ENCODE measurements at places on chromosomes 12 and 14. TPM values are rescaled to one million over a fixed set of nuclear protein-coding genes. Genes with fewer than 3 reads are reported as not detected.

DNA sequence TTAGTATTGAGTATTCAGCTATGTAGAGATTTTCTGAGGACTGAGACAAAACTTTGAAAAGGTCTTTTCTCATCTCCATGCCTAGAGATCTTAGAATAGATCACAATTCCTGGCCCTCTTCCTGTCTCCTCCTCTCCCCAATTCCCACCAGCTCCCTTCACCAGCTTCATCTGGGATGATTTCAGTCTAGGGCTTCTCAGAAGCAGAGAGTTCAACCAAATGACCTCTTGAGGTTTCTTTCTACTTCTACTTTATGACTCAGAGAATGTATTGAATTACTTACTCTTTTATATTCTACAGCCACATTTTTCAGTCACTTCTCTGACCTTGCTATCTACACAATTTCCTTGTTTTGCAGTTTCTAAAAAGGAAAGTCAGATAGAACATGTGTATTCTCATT, 19.4 kb upstream of the SNX6 start:
- no peak for DNase-seq

DNA sequence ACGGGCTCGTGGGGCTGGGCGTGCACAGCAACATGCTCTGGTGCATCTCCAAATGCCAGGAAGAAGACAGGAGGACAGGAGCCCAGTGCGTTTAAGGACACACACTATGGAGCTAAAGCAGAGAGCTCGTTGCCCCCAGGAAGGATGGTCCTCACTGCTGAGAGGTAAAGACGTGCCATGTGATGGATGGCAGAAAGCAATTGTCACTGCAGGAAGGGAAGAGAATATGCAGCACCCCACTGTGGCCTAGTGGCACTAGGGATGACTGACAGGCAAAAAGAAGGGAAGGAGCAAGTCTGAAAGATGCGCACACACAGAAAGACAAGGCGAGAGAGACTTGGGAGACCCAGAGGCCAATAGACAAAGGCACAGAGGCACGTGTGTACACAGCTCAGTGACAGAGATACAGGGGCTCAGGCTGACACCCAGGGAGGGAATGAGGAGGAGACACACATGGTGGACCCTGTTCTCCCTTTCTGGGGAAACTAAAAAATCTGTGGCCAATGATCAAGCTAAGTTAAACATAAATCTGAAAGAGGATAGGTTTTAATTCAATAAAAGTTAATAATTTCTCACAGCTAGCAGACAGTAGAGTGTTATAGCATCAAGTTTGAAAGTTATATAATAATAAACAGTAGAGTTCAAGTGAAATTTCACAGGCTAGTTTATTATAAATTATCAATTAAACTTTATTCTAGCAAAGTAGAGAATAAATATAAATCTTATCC, 78.8 kb downstream of the CRACR2A start:
- DNase-seq = no peak

- no peak for DNase-seq
These were observed 4.8 kb downstream of the SLC41A2 start for GRCh38 chr12:104953323-104953722.

DNA sequence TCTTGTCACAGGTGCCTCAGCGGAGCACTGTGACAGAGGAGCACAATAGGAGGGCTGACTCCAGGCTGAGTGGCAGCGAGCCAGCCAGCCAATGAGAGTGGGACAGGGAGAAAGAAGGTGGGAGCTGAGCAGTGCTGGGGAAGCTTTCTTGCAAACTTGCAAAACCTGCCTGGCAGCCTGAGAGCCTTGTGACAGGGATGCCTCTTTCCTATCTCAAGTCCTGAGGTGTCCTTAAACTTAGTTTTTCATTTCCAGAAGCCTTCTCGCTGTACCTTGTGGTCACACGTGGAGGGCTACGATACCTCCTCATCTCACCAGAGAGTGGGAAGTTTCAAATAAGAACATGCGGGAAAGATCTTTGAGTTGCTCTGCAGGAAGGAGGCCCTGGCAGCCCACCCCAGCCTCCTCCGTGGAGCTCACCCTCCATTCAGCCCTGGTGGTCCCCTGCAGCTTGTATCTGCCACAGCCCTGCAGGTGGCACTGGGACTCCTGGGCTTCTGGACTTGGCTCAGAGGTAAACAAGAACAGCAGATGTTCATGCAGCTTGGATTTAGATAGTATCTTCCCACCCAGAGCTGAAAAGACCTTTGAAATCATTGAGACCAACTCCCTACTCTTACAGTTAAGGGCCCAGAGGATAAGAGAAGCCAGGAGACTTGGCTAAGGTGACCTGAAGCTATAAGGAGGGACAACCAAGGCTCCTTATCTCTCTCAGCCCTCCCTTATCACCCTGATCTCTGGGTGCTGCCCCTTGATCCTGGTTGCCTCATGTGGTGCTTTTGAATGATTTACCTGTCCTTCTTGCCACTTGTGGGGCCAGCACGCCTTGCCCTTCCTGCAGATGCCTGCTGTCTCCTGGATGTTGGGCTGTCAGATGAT, 153.5 kb upstream of the MAX start:
- peak; percentile 84 for DNase-seq

- no peak for DNase-seq
These were observed 298.9 kb downstream of the PCNX1 start for GRCh38 chr14:71206123-71206522.

- DNase-seq = no peak
These were observed 14.9 kb upstream of the SCFD1 start for GRCh38 chr14:30607156-30607780.

- DNase-seq = no peak
These were observed 22.2 kb upstream of the OVCH1 start for GRCh38 chr12:29519585-29520182.

DNA sequence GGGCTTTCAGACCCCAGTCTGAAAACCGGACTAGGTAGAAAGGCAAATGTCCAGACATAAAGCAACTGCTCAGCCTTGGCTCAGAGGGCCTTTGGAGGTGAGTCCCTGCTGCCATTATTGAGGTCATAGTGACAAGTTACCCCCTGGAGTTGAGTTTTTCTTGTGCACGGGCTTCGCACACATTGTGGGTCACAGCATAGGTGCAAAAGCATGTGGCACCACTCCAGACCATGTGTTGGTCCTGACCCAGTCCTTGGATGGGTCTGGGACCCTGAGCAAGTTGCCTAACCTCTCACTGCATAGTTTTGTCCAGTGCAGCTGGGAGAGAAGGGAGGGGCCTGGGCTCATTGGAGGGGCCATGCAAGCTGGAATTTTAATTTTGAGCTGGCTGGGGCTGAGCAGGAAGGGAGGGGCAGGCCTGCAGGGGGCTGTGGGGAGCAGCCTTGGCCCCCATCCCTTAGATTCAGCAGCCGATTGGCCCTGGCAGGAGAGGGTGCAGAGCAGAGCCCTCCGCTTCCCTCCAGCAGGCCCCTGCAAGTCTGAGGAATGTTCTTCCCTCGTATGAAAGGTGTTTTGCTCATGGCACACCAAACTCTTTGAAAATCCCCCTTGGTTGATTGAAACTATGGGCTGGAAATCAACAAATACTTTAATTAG, 4.2 kb upstream of the KRT5 start:
- no peak for DNase-seq

- DNase-seq = no peak
These were observed 67.3 kb downstream of the KCNK10 start for GRCh38 chr14:88255798-88256197.

DNA sequence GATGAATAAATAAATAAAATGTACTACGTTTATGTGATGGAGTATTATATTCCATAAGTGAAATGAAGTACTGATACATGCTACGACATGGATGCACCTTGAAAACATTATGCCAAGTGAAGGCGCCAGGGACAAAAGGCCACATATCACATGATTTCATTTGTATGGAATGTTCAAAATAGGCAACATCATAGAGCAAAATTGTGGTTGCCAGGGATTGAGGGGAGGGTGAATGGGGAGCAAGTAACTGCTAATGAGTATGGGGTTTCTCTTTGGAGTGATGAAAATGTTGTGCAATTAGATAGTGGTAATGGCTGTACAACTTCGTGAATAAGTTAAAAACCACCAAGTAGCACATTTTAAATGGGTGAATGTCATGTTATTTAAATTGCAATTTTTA, 132.8 kb downstream of the SLC38A4 start:
- DNase-seq = no peak

DNA sequence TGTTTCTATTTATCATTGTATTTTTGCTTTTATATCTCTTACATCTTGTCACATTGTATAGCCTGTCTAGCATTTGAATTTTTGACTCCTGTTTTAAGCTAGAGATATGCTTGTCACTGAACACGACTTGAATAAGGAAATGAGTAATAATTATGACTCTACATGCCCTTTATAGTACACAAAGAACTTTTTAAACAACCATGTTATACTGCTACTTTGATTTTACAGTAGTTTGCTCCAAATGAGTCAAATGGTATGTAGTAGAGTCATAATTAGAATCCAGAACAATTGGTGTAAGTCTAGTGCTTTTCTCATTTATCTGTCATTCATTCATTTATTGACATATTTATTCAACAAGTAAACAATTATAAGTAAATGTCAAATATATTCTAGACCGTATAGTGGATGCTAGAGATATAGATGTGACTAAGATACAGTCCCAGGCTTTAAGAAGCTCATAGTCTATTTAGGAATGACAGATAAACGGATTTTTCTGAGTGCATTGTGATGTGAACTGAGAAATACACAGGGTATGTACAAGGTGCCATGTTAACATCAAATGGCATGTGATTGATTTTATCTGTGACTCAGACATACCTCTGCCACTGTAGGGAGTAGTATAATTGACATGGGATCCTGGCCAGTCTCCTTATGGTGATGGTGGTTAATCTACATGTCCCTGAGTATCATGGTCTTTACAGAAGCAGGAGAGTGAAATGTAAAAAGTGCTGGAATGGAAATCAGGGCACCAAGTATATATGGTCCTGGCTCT, 799.7 kb downstream of the DIO2 start:
- no peak for DNase-seq

GRCh38 chr12:46049665-46050064, 59.3 kb upstream of the SCAF11 start:
- DNase-seq = no peak

GRCh38 chr14:105088812-105089745, 23.8 kb upstream of the GPR132 start:
- no peak for DNase-seq

- no peak for DNase-seq
These were observed 61.6 kb downstream of the PPP2R5C start for GRCh38 chr14:101823066-101823465.

DNA sequence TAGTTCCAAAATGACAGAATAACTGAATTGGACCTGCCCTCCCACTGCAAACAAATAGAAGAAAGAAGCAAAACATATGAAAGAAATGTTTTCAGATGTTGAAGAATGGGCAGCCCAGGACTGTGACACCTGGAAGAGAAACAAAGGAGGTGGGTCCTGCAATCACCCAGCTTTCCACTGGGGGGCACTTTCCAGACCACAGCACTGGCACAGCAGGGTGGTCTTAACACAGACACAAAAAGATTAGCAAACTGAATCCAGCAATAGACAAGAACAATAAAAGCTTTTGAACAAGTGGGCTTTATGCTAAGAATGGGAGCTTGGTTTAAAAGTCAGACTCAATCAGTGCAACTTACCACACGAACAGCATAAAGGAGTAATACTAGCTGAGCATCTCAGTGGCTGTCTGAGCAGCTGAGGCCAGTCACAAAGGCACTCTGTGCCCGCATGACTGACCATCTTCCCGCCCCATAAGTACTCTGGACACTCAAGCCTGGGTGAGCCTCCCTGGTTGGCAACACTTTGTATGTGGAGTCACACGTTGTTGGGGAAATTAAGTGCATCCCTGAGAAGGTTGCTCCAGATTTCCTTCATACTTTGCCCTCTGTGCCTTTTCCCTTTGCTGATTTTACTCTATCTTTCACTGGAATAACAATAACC, 27.7 kb downstream of the JKAMP start:
- DNase-seq = peak; percentile 67

- no peak for DNase-seq
These were observed 18.6 kb upstream of the OR10AD1 start for GRCh38 chr12:48221645-48222044.

DNA sequence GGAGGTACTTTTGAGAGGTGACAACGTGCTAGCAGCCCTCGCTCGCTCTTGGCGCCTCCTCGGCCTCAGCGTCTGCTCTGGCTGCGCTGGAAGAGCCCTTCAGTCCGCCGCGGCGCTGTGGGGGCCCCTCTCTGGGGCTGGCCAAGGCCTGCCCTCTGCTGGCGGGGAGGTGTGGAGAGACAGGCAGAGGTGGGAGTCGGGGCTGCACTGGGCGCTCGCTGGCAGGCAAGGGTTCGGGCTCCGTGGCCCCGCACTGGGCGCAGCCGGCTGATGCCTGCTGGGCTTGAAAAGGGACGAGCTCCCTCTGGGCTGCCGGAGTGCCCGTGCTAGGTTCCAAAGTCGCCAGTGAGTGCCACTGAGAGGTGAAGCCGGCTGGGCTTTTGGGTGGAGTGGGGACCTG, 580.0 kb downstream of the DIO2 start:
- DNase-seq = peak; percentile 73

DNA sequence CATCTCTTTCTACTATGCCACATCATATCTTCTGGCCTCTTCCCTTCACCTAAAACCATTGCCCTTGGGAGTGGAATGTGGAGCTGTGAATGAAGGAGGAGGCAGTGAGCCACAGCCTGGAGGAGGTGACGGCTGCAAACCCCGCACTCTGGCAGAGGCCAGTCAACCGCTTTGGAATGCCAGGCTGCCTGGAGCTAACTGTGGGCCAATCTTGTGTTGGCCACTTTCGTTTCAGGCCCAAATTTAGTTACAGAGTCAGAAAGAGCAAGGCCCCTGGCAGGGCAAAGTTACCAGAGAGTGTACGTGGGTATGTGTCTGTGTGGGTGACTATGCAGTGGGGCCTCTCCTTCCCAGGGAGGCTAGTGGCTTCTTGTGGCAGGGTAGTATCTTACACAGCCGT, 40.1 kb downstream of the CACNA1C start:
- DNase-seq = no peak

DNA sequence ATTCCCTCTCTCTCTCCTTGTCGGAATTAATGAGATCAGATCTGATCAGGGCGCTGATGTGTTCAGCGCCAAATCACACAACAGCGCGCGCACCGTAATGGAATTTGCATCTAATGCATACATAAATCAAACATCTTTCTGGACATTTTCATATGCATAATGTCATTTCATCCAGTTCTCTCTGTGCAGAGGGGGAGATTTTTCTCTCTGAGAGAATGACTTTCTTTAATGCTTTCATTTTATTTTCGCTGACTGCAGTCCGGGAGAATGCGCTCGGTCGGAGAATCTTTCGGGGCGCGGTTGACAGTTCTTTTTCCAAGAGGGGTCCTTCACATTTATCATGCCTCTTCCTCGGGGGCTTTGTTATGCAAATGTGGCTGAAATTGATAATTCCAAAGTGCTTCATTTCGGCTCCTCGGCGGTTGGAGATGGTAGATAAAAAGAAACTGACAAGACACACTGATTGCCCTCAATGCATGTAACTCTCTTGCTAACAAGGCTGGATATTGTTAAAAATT, 615.9 kb downstream of the VRK1 start:
- no peak for DNase-seq

Gene TOMM20L
- not detected for total RNA-seq

Gene M6PR
- 112 TPM for total RNA-seq

- DNase-seq = no peak
These were observed 4.1 kb upstream of the KRT7 start for GRCh38 chr12:52228931-52229330.

Gene WNT5B
- 4.6 TPM for total RNA-seq
